ENCODE measurements at places on chromosomes 11 and 22. TPM values are rescaled to one million over a fixed set of nuclear protein-coding genes. Genes with fewer than 3 reads are reported as not detected.

GRCh38 chr22:49491726-49492125, 335.9 kb downstream of the BRD1 start:
- no peak for DNase-seq

GRCh38 chr22:48743601-48744282, 1083.9 kb downstream of the BRD1 start:
- no peak for DNase-seq

DNA sequence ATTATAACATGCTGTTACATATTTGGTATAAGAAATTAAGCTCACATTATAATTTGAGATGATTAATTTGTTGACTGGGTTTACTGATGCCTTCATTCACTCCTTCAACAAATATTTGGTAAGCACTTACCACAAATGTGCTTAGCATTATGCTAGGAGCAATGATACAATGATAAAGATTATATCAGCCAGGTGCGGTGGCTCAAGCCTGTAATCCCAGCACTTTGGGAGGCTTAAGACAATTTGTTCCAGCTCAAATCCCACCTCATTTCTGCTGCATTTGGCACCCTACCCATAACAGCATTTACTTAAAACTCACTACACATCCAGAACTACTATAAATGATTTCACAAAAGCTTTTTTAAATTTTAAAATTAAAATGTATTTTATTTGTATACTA, 1263.6 kb upstream of the RAG2 start:
- no peak for DNase-seq

DNA sequence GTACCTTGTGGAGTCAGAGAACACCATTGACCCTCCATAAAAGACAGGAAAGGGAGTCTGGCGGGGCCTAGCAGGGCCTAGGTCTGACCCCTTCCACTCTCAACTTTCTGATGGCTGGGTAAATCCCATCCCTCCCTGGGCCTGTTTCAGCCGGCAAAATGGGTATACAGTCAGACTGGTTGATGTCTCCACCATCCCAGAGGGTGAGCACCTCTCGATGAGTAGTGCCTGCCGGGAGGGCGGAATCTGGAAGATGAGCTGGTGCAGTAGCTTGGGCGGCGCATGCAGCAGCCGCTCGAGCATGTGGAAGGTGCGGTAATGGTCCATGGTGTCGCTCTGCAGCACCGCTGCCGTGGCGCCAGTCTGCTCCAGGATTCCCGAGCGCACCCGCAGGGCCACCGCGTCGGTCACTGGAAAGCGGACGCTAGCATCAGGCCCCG, 528 bp downstream of the FIBP start:
- DNase-seq, result no peak

GRCh38 chr11:82250047-82250446, 483.6 kb downstream of the FAM181B start:
- no peak for DNase-seq

Gene DNAJB7
- polyA plus RNA-seq, result 2.5 TPM

- no peak for DNase-seq
These were observed 1.4 kb downstream of the PATZ1 start for GRCh38 chr22:31344578-31345330.

Gene MMP3
- polyA plus RNA-seq, result 0.19 TPM

GRCh38 chr22:44753189-44754042, 1.0 kb downstream of the ARHGAP8 start:
- peak; percentile 66 for DNase-seq

Gene OR5B21
- polyA plus RNA-seq, result 0.07 TPM

Gene FREY1
- polyA plus RNA-seq, result 0.24 TPM

- no peak for DNase-seq
These were observed 7.1 kb upstream of the APOBEC3H start for GRCh38 chr22:39089928-39090327.

DNA sequence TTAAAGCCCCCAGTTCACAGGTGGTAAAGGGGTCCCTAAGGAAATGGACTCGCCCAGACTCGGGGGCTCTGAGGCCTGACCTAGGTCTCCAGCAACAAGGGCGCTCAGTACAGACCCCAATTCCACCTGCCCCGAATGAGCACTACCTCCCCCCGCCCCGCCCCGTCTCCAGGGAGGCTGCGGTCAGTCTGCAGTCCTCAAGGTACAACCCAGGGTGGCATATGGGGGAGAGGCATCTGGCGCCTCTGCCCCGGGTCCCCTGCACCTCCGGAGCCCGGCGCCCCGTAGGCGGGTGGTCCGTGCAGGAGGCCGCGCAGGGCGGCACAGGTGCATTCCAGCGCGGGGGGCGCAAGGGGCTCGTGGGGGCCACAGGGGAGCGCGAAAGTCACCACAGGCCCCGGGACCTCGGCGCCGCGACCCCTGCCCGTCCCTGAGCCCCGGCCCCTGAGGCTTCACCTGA, 361 bp downstream of the CTSD start:
- DNase-seq, result no peak

- no peak for DNase-seq
These were observed 500.8 kb downstream of the INSC start for GRCh38 chr11:15615398-15616096.

DNA sequence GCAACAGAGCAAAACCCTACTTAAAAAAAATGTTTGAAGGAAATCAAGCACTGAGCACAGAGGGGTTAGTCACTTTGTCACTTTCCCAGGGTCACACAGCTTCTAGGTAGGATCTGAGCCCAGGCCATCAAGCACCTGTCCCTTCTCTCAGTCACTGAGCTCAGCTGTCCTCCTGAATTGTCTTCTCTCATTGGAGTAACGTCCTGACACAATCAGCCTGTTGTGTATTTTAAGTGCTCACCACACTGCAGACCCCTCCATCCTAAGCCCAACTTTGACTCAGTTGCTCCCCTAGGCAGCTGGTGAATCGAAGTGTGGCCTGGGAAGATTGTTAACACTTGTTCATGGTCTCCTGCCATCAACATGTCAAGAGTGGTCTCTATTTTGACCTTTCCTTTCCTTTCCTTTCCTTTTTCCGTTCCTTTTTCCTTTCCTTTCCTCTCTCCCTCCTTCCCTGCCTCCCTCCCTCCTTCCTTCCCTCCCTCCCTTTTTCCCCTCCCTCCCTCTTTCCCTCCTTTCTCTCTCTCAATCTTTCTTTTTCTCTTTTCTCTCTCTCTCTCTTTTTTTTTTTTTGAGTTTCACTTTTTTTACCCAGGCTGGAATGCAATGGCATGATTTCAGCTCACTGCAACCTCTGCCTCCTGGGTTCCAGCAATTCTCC, 76.1 kb downstream of the PIWIL3 start:
- no peak for DNase-seq

- no peak for DNase-seq
These were observed 37.1 kb upstream of the HORMAD2 start for GRCh38 chr22:30043161-30043560.

GRCh38 chr22:30873086-30873650, 95.4 kb downstream of the MORC2 start:
- DNase-seq, result no peak

DNA sequence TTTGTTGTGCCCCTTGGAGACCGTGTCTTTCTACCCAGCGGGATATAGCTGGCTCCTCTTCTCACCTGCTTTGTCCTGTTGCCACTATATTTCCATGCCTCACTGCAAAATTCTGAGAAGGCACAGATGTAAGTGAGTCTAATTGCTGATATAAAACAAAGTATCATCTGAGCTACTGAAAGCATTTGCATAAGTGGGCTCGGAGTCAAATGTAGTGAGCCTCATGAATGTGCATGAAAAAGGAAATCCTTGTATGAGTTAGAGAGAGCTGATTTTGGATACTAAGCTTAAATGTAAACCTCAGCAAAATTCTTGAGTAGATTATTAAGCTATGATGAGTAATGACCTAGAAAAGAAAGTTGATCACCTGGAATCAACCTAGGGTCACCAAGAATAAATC, 13.9 kb downstream of the OVCH2 start:
- DNase-seq, result no peak

DNA sequence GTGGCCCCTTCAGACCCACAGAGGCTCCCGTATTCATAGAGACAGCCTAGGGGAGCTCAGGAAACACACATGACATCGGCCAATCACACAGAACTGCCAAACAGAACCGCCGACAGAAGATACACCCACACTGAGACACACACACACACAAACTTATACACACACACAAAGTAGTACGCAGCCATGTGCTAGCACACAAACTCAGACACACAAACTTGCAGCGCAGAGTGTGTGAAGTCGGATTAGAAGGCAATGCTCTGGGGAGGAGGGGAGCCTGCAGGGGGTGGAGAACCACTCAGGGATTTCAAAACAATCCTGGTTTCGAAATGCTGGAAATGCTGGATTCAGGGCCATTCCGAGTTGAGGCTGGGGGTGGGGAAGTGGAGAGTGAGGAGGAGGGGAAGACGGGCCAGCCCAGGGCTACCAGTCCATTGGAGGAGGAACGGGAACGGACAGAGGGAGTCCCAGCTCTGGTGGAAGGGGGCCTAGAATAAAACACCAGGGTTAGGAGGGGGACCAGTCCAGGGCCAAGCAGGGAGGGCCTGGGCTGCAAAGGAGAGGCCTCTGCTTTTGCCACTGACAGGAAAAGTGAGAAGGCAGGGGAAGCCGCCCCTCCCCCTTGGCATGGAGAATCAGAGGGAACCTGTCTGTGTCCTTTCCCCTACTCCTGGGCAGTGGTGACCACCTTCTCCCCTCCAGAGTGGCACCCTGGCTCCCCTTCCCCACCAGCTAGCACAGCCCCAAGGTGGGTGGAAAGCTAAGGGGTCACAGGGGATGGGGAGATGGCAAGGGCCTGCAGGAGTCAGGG, 4.4 kb downstream of the BCL9L start:
- DNase-seq, result peak; percentile 85

DNA sequence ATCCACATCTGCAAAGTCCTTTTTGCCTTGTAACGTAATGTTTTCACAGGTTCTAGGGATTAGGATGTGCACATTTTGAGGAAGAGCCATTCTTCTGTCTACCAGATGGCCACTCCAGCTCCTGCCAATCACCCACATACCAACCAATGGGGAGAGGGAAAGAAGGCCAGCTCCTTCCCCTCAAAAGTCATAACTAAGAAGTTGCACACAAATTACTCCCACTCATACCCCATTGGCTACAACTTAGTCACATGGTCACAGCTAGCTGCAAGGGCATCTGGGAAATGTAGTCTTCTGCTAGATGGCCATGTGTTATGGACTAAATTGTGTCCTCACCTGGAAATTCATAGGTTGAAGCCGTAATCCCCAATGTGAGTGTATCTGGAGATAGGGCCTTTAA, 15.4 kb upstream of the MYOD1 start:
- DNase-seq, result no peak

- no peak for DNase-seq
These were observed 4.0 kb downstream of the SLN start for GRCh38 chr11:107707807-107708206.

DNA sequence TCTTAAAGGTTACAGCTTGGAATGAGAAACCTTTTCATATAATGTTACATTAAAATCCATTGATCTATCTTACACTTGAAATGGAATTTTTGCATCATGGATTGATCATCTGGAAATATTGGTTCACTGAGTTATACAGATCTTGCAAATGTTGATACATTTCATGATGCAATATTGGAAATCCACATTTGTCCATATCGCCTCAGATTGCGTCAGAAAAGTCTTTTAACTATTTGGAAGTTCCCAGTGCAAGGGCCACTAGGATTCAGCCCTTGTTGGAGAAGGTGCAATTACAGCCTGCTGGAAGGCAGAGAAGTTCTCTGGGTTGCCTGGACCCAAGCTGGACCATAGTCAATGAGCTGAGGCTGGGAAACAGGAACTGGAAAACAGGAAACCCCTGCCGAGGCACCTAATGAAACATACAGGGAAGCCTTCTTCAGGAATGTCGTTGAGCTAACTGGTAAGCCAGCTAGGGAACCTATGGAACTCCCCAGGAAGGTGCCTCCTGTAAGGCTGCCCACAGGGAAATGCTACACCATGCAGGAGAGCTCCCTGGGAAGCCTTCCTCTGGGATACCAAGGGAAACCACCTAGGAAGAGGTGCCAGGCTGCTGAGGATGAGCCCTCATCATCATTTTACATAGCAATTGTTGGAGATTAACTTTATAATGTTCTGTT, 600.4 kb upstream of the CADM1 start:
- no peak for DNase-seq

Gene MCAM
- polyA plus RNA-seq, result 50.4 TPM

DNA sequence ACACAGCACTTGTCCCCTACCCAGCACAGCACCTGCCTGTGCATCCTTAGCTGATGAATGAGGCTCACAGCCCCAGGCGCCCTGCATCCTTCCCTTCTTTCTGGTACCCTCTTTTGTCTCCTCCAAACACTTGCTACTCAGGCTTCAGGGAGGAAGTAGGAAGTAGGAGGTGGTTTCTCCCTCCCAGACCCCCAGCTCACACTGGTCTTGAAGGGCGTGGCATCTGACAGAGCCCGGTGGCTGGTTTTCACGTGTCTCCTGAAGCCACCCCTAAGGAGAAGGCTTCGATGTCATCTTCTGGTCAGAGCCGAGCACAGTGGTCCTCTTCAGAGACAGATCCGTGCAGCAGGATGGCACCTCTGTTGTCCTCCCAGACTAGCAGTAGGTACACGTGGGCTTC, 109.8 kb downstream of the PTPRJ start:
- no peak for DNase-seq

Gene TP53I11
- 59.4 TPM for polyA plus RNA-seq

DNA sequence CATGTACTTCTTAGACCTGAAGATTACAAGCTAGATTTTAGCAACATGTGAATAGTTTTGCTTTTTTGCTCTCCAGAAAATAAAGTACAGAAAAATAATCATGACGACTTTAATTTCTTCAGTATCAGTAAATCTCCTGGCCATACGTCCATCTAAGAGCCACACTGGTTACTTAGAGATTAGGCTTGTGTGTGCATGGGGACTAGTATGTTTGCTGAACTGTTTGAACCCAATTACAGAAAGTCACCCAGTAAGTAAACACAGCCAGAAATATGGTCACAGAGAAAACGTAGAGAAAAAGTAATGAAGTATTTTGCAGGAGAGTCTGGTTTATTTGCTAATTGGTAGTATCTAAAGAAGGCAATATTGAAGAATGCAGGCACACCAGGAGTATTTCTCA, 1053.6 kb upstream of the CCDC90B start:
- DNase-seq, result no peak

Gene ZNF70
- polyA plus RNA-seq, result 4.0 TPM

Gene FGF4
- 0.03 TPM for polyA plus RNA-seq

DNA sequence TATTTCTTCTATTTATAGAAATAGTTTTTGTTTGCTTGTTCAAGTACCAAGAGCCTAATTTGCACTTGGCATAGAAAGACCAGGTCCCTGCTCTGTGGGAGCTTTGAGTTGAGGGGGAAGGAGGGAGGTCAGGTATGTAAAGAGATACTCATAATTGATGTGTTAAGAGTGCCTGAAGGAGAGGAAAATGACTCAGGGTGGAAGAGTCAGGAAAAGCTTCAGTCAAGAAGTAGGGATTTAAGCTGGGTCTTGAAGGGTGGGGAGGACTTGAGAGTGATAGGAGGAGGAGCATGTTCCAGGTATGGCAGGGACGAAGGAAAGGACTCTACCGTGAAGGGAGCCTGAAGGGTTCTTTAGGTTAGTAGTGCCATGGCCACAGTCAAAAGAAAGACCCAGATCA, 9.0 kb downstream of the RBX1 start:
- DNase-seq, result no peak

All from large intestine (tissue), 12 donors.